ENCODE measurements at places on chromosomes 12 and 14.

- no peak for DNase-seq
Observed at GRCh38 chr14:68247274-68247673, 427.7 kb downstream of the RAD51B start.

DNA sequence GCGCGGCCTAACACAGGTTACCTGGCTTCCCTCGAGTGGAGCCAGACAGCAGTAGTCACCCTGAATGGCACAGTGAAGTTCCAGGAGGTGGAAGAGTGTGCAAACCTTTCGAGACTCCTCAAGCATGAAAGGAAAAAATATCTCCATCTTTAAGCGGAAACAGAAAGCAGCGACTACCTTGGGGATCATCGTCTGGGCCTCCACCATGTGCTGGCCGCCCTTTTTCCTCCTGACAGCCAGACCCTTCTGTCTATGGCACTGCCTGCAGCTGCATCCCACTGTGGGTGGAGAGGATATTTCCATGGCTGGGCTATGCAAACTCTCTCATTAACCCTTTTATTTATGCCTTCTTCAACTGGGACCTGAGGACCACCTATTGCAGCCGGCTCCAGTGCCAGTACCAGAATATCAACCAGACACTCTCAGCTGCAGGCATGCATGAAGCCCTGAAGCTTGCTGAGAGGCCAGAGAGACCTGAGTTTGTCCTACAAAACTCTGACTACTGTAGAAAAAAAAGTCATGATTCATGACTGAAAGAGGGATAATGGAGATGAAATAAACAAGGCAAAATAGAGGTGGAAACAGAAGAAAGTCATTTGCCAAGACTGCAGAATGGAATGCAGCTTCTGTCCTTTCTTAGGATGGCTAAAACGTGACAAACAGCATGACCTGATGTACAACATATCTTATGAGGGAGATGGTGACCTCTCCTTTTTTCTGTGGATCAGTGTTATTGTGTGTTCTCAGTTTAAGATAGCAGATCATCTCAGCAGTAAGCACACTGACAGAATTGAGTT, 2.4 kb upstream of the HEBP1 start:
- no peak for DNase-seq

DNA sequence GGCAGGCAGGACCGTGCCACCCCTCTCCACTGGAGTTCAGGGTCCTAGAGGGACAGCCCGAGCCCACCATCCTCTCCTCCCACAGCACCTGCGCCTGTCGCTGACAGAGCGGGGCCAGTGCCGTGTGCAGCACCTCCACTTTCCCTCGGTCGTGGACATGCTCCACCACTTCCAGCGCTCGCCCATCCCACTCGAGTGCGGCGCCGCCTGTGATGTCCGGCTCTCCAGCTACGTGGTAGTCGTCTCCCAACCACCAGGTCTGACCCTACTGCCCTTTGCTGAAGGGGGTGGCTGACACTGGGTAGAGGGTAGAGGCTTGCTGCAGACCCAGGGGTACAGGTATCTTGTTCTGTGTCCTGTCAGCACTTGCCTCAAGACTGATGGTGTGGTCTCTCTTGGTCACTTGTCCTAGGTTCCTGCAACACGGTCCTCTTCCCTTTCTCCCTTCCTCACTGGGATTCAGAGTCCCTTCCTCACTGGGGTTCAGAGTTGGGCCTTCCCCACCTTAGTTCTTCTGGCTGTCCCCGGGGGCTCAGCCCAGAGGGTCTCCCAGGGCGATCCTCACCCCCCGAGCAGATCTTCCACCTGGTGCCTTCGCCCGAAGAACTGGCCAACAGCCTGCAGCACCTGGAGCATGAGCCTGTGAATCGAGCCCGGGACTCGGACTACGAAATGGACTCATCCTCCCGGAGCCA, 42.0 kb downstream of the SH2B3 start:
- DNase-seq, result no peak

- DNase-seq, result peak; percentile 20
Observed at GRCh38 chr12:124745891-124746570, 117.6 kb downstream of the SCARB1 start.

DNA sequence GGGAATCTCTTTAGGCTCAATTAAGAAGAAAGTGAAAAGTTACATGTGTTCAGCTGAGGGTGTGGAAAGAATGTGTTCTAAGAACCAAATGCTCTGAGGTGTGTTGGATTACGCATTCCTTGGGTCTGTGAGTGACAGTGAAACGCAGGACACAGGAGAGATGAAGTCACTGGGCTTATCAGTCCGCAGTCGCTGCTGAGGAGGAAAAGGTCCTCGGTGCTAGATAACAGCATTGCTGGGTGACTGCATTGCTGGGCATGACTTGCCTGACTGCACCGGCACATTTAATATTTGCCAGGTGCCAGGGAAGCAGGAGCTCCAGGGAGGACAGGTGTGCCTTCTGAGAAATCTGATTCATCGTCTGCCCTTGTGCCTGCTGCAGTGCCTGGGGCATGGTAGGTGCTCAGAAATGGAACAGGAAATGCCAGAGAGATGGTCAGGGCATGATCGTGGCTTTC, 64.4 kb upstream of the FZD10 start:
- DNase-seq, result no peak
